T-helper 17 cell (primary cell): ENCODE measurements at places on chromosomes 16 and 17. TPM values are rescaled to one million over a fixed set of nuclear protein-coding genes. Genes with fewer than 3 reads are reported as not detected.

DNA sequence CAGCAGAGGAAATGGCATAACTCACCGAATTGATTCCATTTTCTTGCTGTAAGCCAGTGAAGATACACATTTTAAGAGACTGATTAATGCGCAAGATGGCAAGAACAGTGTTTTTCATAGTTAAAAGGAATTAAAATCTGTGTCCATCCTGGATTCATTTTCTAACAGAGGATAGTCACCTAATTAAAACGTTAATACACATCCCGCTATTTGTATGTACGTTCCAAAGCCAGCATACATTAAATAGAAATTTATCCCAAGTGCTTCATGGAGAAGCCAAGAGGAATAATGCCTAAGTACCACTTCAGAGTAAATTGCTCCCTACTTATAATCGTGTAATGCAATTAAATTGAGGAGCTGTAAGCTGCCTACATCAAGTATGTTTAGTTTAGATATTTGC lies 49.9 kb downstream of the RBFOX1 start:
- DNase-seq, result no peak

- no peak for DNase-seq
Measured at GRCh38 chr17:2952174-2952845, 111.1 kb downstream of the OR1D5 start.

LITAF gene
- total RNA-seq, result 93.1 TPM

TBC1D3E gene
- total RNA-seq, result not detected
